Cardiac atrium fibroblast (primary cell): ENCODE measurements at places on chromosomes 5 and 9. TPM values are rescaled to one million over a fixed set of nuclear protein-coding genes. Genes with fewer than 3 reads are reported as not detected.

Gene GMCL2
- total RNA-seq: not detected in 2 replicates

Gene GABRA1
- not detected in 2 replicates for total RNA-seq

Gene DAPK1
- 25.6 and 43.7 TPM in 2 replicates for total RNA-seq

Gene COL15A1
- total RNA-seq: 1.3 and 6.2 TPM in 2 replicates
